ENCODE measurements at places on chromosomes 2 and 18. TPM values are rescaled to one million over a fixed set of nuclear protein-coding genes. Genes with fewer than 3 reads are reported as not detected.

DNA sequence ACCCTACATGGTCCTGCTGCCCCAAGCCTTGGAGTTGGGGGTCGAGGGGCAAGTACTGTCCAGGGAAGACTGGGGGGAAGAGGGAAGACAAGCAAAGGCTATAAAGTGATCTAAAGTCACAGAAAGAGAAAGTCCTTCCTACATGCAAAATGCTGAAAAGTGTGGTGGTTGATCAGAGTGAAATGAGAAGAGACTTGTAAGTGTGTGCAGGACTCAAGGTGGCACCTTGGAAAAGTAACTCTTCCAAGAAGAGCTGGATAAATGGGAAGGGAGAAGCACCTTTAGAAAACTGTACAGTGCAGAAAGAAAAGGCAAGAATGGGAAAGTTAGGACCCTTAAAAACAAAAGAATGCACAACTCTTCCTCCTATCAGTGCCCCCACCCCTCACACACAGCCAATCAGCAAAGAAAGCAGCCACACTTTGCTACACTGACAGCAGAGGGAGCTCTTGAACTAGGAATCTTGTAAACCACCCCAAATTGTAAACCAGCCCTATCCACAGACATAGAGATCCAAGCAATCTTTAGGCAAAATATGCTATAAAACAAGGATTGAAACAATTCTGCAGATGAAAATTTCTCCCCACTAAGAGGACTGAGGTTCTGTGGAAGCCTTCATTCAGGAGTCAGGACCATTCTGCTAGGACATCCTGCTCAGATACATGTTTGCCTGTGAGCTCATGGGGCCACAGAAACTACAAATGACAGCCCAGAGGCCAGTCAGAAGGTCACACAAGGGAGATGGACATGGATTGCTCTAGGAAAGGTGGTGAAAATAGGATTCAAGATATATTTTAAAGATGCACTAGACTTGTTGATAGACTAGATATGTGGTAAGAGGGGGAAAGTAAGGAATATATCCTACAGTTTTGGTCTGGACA lies 146.4 kb downstream of the FTCDNL1 start:
- peak; percentile 38 for DNase-seq
- H3K4me3 ChIP-seq, result no peak overlapping the region
- H3K4me1 ChIP-seq, result peaks cover 2% of the 10 kb centered on the region
- H3K27ac ChIP-seq, result no peak overlapping the region

OSR1 gene
- not detected for total RNA-seq

EMX1 gene
- not detected for total RNA-seq

DNA sequence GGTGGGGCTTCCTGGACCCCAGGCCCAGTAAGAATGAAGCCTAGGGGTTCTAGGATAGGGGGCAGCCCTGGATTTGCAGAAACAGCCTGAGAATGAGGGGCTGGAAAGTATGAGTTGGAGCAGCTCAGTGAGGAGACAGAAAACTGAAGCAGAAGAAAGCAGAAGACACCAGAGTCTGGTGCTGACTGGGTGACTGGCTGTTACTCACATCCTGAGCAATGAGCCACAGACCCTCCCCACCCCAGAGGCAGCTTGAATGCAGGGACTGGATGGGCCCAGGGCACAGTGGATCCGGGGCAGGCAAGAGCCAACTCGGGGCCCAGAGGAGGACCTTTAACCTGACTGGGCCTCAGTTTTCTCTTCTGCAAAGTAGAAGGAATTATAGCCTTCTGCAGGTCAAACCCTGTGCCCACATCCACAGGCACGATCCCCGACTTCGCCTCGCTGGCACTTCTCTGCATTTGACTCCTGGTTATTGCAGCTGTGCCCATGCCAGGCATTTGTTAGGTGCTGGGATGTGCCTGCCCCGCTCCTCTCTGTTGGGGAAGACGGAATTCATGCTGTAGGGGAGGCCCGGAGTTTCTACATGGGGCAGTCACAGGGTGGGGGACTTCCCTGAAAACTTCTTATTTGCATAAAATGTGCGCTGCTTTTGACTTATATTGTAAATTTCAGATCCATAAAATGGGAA lies 8.5 kb downstream of the STEAP3 start:
- H3K27me3 ChIP-seq, result no peaks in the 10 kb centered on the region
- H3K27ac ChIP-seq, result no peak overlapping the region
- no peaks in the 10 kb centered on the region for H3K36me3 ChIP-seq
- no peak overlapping the region for H3K4me3 ChIP-seq
- H3K4me1 ChIP-seq, result peaks cover 4% of the 10 kb centered on the region

RND3 gene
- not detected for total RNA-seq

ARHGAP15 gene
- 72.8 TPM for total RNA-seq

- peaks cover 13% of the 10 kb centered on the region for H3K4me1 ChIP-seq
- no peak for DNase-seq
- peaks cover 3% of the 10 kb centered on the region for H3K36me3 ChIP-seq
- no peak overlapping the region for H3K27ac ChIP-seq
- peaks cover 19% of the 10 kb centered on the region for H3K27me3 ChIP-seq
- no peak overlapping the region for H3K4me3 ChIP-seq
Measured at GRCh38 chr18:76488190-76488589, 6.9 kb downstream of the ZNF516 start.

SULT1C2 gene
- total RNA-seq, result not detected

GRCh38 chr2:207762146-207762545 lies 7.6 kb downstream of the FZD5 start:
- peaks cover 2% of the 10 kb centered on the region for H3K36me3 ChIP-seq
- no peak for DNase-seq
- H3K4me3 ChIP-seq, result no peak overlapping the region
- peaks cover 3% of the 10 kb centered on the region for H3K4me1 ChIP-seq

DNA sequence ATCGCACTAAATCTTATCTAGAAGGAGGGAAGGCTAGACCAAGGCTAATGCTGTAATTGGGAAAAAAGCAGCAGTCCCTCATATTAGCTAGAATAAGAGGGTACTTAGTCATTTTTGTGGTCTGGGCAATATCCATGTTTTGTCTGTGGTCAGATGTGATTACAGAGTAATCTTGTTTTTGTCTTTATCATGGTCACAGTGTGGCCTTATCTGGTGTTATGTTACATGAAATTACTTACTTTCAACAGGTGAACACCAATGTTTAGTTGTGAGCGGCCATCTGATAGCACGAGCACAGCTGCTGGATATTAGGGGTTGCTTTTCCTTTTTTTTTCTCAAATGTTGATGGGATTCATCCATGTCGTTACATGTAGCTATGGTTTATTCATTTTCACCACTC lies 23.7 kb upstream of the PLEKHM3 start:
- no peaks in the 10 kb centered on the region for H3K36me3 ChIP-seq
- no peak overlapping the region for H3K4me3 ChIP-seq
- H3K4me1 ChIP-seq, result no peaks in the 10 kb centered on the region
- no peak for DNase-seq

DNA sequence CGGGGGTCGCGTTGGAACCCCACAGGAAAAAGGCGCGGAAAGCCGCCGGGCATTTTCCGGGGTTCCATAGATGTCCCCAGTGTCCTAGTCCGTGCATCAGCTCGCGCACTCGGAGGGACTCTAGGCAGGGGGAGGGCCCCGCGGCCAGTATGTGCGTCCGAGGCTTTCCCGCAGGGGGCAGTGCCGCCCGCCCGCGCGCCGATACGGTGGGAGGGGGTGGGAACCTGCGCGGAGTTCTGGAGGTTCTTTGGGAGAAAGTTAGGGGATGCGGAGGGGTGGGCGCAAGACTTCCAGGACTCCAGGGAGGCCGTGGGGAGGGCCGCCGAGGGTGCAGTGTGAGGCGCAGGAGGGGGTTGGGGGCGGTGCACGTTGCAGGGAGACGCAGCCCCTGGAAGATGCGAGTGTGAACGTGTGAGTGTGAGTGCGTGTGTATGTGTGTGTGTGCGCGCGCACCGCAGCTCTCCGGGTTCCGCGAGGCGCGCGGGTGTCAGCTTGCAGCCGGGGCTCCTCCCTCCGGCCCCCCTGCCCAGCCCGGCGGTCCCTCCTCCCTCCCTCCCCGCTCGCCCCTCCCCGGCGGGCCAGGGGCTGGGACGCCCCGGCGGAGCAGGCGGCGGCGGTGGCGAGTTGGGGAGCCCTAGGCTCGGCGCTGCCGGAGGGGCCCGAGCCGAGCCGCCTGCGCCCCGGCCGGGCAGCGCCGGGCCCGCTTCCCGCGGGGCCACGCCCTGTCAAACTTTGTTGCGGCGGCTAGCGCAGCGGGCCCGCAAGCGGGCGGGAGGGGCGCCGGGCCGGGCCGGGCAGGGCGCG lies at the start of gene TCF7L1:
TCF7L1 (plus strand) TSS at position 559 of the 804 bp plus-strand sequence. CDS start 293 bp downstream, outside the sequence.
- no peak within 1 kb of the TSS for H3K27ac ChIP-seq
- peak within 1 kb of the TSS; percentile 65 for H3K4me3 ChIP-seq
- peaks cover 54% of the 10 kb centered on the region for H3K27me3 ChIP-seq
- H3K36me3 ChIP-seq, result no peaks in the 10 kb centered on the region

GRCh38 chr2:45263147-45263546 lies 253.9 kb upstream of the SIX2 start:
- no peak overlapping the region for H3K27ac ChIP-seq
- no peaks in the 10 kb centered on the region for H3K4me1 ChIP-seq
- H3K27me3 ChIP-seq, result peaks cover 9% of the 10 kb centered on the region
- H3K36me3 ChIP-seq, result no peaks in the 10 kb centered on the region
- no peak overlapping the region for H3K4me3 ChIP-seq

GRCh38 chr2:96727431-96727830 lies 12.4 kb downstream of the LMAN2L start:
- no peak overlapping the region for H3K27ac ChIP-seq
- H3K36me3 ChIP-seq, result peaks cover 21% of the 10 kb centered on the region
- H3K27me3 ChIP-seq, result no peaks in the 10 kb centered on the region
- no peak overlapping the region for H3K4me3 ChIP-seq

SCG2 gene
- not detected for total RNA-seq

- H3K27ac ChIP-seq, result no peak overlapping the region
- no peaks in the 10 kb centered on the region for H3K27me3 ChIP-seq
- H3K4me1 ChIP-seq, result no peaks in the 10 kb centered on the region
- no peak overlapping the region for H3K4me3 ChIP-seq
- no peak for DNase-seq
Measured at GRCh38 chr2:198883604-198884003, 574.1 kb downstream of the SATB2 start.

DNA sequence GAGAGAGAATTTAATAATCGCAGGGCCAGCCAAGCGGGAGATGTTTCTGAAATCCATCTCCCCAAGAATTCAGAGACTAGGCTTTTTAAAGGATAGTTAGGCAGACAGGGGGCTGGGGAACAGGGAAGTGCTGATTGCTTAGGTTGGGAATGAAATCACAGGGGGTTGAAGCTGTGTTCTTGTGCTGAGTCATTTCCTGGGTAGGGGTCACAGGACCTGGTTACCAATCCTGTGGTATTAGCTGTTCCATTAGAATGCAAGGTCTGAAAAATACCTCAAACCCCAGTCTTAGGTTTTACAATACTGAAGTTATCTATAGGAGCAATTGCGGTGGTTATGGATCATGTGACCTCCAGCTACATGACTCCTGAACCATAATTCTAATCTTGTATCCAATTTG lies 4.6 kb downstream of the SP140 start:
- no peaks in the 10 kb centered on the region for H3K27me3 ChIP-seq
- H3K4me3 ChIP-seq, result peak overlapping the region; percentile 56
- no peak for DNase-seq
- peak overlapping the region; percentile 60 for H3K27ac ChIP-seq
- H3K36me3 ChIP-seq, result peaks cover 59% of the 10 kb centered on the region

DNA sequence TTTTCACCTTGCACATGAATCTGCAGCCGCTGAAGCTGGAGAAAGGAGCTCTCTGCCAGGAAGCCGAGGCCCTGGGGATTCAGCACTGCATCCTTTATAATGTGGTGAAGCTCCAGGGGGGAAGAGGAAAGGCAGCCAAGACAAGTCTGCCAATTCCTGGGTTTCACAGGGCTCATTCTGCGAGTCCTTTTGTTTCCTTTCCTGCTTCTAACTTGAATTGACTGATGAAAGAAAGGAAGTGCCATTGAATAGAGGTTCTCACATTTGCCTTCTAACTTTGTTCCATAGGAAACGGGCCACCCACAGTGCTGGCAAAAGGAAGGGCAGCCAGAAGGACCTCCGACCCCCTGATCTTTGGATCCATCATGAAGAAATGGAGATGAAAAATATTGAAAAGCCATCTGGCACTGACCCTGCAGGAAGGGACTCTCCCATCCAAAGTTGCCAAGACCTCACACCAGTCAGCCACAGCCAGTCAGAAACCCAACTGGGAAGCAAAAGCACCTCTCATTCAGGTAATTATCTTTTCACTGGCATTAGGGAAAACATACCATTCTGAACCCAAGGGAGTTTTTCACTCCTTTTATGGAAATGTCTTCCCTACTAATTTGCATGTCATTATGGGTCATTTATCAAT lies 765.4 kb downstream of the MBD2 start:
- H3K4me1 ChIP-seq, result no peaks in the 10 kb centered on the region
- no peak overlapping the region for H3K27ac ChIP-seq
- H3K27me3 ChIP-seq, result no peaks in the 10 kb centered on the region
- DNase-seq, result no peak

- H3K4me3 ChIP-seq, result no peak overlapping the region
- no peaks in the 10 kb centered on the region for H3K36me3 ChIP-seq
- DNase-seq, result no peak
- H3K27me3 ChIP-seq, result no peaks in the 10 kb centered on the region
- H3K4me1 ChIP-seq, result no peaks in the 10 kb centered on the region
Measured at GRCh38 chr2:169143998-169144397, 74.6 kb downstream of the DHRS9 start.

DNA sequence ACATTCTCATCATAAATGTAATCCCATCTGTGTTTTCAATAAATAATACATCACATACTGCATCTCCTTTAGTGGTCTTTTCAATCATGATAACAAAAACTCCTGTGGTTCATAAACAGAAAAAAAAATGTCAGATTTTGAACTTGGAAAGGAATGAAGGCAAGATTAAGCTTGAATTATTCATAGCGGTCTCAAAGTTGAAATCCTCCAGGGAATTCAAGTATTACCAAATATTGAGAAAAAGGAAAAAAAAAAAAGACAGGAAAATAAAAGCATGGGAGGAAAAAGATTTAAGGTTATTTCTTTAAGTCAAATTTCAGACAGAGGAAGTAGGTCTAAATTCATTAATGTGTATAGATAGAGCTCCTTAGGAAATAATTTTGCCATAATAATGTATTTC lies 92.1 kb downstream of the COLEC12 start:
- DNase-seq, result no peak
- peaks cover 13% of the 10 kb centered on the region for H3K27me3 ChIP-seq
- no peak overlapping the region for H3K27ac ChIP-seq
- no peaks in the 10 kb centered on the region for H3K4me1 ChIP-seq
- no peak overlapping the region for H3K4me3 ChIP-seq
- H3K36me3 ChIP-seq, result no peaks in the 10 kb centered on the region

POTEI gene
- total RNA-seq, result not detected

MERTK gene
- total RNA-seq, result 0.70 TPM

PCARE gene
- total RNA-seq, result not detected

GRCh38 chr18:46322411-46322891 lies 218.3 kb downstream of the HAUS1 start:
- H3K4me3 ChIP-seq, result no peak overlapping the region
- no peak for DNase-seq
- H3K27me3 ChIP-seq, result no peaks in the 10 kb centered on the region
- H3K27ac ChIP-seq, result no peak overlapping the region

ZNF396 gene
- 0.38 TPM for total RNA-seq

DNA sequence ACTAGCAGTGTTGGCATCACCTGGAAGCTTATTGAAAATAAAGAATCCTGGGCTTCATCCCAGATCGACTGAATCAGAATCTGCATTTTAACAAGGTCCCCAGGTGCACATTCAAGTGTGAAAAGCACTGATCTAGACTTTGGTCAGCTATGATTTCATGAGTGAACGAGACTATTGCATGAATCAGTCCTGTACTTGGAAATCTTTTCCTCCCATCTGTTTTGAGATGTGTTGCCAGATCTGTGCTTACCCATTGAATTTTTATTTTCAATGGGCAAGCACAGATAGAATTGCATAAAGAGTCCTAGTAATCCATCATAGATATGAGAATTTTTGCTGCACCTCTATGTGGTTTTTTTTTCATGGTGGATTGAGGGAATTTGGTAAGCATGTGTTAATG lies 64.0 kb downstream of the PMS1 start:
- no peak overlapping the region for H3K27ac ChIP-seq
- no peak for DNase-seq
- H3K4me1 ChIP-seq, result no peaks in the 10 kb centered on the region
- H3K27me3 ChIP-seq, result no peaks in the 10 kb centered on the region
- H3K36me3 ChIP-seq, result peaks cover 39% of the 10 kb centered on the region
- H3K4me3 ChIP-seq, result no peak overlapping the region

SRD5A2 gene
- not detected for total RNA-seq
